ENCODE measurements at places on chromosomes 16 and 17.

DNA sequence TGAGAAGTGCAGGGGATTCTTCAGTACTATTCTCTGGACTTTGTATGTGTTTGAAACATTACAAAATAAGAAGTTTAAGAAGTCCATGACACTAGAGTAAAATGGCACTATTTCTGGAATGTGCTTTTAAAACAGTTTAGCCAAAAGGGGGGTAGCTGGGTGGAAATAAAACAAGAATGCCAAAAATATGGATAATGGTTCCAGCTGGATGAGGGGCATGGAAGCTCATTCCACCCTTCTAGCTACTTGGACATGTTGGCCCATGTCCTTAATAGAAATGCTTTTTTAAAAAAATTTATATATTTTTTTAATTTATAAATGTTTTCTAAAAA, 13.1 kb downstream of the ZC3H7A start:
- DNase-seq: no peak

DNA sequence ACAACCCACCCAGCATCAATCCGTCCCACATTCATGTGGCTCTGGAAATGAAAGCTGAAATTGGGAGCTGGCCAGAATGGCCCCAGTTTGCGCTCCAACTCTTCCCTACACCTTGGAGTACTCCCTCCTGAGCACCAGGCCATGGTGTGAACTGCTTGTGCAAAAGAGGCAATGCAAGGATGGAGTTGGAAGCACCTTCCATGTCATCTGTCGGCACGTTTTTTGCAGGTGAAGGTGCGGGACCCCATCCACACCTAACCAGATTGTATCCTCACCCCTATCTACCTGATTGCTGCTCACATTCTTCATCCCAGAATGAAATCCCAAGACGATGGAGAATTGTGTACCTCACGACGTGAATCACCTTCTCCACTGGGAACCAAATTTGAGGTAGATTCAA, 136.6 kb upstream of the WSB1 start:
- DNase-seq: no peak

GRCh38 chr16:1745181-1745899, 26.0 kb downstream of the NME3 start:
- no peak for DNase-seq

DNA sequence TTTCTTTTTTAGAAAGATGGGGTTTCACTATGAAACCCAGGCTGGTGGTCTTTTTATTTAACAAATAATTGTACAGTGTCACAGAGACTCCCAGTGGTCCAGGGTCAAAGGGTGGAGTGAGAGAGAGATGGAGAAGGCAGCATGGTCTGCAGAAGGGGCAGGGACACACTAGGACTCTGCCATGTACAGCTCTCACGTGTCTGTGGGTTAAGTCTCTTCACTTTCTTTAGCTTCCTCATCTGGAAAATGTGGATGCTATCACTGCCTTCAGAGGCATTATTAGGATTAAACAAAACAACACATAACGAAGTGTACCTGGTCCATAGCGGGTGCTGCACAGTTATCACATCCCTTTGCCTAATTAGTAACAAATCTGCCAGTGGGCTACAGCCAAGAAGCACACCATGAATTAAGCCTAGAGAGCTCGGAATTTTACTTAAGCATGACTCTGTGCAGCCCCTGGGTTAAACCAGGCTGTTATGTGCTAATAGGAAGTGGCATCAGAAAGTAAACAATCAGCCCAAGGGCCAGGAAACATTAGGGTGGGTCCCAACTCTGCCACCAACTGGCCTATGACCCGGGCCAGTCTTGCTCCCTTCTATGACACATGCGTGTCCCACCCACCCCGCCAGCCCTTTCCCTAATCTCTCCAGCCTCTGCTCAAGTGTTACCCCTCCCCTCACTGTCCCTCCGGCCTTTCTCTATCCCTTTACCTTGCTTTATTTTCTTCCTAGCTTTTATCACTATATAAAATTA, 13.9 kb downstream of the TOP3A start:
- no peak for DNase-seq

DNA sequence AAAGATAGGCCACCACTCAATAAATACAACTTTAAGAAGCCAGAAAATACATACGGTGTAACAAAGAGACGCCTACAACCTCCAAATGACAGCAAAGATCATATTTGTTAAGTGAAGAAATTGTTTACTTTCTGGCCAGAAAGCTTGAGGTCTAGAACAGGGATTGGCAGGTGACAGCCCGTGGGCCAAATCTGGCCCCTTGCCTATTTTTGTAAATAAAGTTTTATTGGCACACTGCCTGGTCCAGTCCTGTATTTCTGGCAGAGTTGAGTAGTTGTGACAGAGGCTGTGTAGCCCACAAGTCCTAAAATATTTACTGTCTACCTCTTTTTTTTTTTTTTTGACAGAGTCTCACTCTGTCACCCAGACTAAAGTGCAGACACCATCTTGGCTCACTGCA, 3.4 kb upstream of the CLEC19A start:
- DNase-seq: no peak

DNA sequence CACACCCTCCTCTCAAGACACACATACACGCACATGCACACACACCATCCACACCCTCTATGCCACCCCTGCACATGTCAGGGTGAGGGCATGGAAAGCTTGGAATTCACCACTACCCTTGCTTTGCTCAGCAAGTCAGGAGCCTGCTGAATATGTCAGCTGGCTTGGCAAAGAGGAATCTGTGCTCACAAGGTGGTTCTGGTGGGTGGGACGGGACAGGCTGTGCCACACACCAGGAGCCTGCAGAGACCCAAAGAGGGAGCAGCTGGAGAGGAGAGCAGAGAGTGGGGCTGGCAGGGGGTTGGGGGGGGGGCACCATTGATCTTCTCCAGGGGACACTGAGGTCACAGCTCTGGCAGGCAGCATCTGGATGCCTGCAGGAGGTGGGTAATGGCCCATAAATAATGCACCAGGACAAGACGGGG, 48.7 kb upstream of the NDRG4 start:
- no peak for DNase-seq

DNA sequence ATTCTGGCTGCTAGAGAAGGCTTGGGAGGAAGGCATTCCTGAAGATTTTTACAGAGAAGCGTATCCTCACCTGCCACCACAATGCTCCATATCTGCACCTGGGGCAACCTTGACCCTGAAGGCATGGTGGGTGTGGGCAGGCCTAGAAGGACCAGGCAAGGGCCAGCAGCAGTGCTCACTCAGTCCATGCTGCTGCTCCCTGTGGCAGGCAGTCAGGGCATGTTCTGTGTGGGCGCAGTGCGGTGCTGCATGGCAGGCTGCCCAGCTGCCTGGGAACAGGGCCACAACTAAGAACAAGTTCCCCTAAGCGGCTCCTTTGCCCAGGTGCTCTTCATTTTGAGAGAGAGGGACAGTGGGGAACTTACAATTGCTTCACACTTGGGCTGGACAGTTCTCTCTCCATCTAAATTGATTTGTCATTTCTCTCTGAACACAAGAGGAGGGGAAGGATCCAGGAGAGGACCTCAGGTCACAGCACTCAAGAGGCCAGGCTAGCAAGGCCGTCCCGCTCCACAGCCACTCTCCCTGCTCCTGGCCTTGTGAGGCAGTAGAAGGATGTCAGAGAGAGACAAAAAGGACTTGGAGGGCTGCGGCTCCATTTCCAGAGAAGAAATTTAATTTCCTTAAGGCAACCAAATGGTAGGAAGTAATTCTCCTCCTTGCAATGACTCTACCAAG, 158.8 kb downstream of the AATF start:
- no peak for DNase-seq

- DNase-seq: no peak
Observed at GRCh38 chr17:66670206-66670605, 164.7 kb upstream of the CACNG5 start.

GRCh38 chr17:14712611-14713021, 411.7 kb downstream of the HS3ST3B1 start:
- no peak for DNase-seq

DNA sequence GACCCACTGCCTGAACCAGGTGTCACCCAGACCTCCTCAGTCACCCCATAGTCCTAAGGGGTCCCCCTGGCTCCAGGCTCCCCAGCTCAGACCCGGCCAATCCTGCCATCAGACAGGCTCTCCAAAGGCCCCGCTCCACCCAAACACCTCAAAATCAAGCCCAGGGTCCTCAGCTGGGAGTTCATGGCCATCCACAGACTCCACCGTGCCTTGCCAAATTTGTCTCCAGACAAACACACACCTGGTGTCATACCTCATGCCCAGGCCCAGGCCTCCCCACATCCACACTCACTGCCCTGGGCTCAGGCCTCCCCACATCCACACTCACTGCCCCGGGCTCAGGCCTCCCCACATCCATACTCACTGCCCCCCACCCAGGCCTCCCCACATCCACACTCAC, 12.5 kb downstream of the RPH3AL start:
- no peak for DNase-seq

DNA sequence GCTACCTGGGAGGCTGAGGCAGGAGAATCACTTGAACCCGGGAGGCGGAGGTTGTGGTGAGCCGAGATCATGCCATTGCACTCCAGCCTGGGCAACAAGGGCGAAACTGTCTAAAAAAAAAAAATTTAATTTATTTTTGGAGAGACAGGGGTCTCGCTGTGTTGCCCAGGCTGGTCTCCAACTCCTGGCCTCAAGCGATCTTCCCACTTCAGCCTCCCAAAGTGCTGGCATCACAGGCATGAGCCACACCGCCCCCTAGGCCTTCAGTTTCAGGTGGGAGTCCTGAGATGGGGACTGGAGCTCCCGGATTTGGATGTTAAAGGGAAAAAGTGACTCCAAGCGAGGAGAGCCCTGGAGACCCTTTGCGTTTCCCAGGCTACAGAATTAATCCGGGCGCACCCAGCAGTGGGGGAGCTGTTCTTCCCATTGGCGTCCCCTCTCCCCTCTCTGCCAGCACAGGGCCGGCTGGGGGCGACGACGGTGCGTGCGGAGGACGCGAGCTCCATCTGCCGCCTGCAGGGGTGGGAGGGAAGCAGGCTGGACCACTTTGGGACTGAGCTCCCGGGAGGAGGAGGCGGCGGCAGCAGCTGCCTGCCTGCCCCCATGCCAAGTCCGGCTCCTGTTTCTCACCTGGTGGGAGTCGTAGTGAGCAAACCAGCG, 49.3 kb upstream of the USP7 start:
- no peak for DNase-seq

GRCh38 chr17:32445971-32446370, 1.7 kb downstream of the PSMD11 start:
- DNase-seq: no peak

GRCh38 chr16:57898961-57899360, 72.0 kb downstream of the CNGB1 start:
- DNase-seq: no peak
